GM12878 (cell line): ENCODE measurements at places on chromosomes 11 and 22.

DNA sequence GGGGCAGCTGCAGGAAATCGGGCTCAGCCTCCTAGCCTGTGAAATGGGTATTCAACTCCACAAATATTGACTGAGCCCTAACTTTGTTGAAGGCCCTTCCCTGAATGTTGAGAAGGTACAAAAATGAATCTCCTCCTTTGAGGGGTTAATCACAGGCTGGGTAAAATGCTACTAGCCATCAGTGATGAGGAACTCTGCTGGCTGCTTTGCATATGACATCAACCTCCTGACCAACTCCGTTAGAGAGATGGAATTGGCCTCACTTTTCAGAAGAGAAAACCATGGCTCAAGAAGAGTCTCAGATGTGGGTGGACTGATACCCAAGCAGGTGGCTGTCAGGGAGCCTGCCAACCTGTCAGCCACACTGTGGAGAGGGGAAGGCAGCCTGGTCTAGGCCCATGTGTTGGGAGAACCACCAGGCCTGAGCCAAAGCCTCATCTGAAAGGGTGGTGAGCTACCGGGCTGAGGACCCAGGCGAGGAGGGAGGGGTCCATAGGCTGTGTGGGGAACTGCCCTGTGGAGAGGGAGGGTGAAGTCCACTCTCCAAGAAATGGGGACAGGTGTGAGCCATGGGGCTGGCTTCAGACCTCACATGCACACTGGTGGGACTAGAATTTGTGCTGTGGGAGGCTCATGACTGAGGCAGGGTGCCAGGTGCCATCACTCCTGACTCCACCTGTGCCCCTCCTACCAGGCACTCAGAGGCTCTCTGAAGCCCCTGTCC is 11.8 kb downstream of the CDCA5 start:
- H3K36me3 ChIP-seq = no peaks in the 10 kb centered on the region
- H3K4me3 ChIP-seq = no peak overlapping the region
- peak overlapping the region; percentile 16; the same call in 1 of the 2 replicates for H3K27ac ChIP-seq
- DNase-seq = no peak
- H3K27me3 ChIP-seq = no peaks in the 10 kb centered on the region

DNA sequence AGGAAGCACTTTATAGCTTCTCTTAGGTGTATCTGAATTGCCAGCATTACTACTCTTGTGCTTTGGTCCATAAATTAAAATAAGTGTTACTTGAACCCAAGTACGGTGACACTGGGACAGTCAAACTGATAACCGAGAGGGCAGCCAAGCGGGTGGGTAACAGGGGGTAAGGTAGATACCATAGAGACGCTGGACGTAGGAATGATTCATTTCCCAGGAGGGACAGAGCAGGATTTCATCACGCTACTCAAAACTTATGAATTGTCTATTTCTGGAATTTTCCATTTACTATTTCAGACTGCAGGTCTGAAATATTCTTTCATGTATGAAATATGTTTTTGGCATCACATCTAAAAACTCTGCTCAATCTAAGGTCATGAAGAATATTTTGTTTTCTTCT is 14.8 kb upstream of the SPATA19 start:
- H3K4me1 ChIP-seq = no peaks in the 10 kb centered on the region
- H3K36me3 ChIP-seq = no peaks in the 10 kb centered on the region
- H3K27me3 ChIP-seq = no peaks in the 10 kb centered on the region
- no peak overlapping the region for H3K27ac ChIP-seq
- DNase-seq = no peak

DNA sequence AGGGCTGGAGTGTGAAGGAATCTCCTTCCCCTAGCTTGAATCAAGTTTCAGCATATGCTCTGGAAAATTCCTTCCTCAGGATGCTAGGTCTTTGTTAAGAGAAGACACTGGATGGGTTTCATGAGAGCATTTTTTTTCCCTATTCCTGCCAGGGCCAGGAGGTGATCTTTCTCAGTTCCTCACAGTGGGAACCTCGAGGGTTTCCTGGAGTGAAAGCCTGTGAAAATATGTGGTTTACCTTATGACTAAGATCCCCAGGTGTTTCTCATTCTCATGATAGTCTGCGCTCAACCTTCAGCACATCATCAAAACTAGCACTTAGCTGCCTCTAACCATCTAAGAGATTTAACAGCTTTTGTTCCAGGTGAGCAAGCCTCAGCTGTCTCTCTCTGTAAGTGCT is 985.3 kb upstream of the FAT3 start:
- no peak overlapping the region for H3K27ac ChIP-seq
- no peaks in the 10 kb centered on the region for H3K36me3 ChIP-seq
- no peak overlapping the region for H3K4me3 ChIP-seq
- no peaks in the 10 kb centered on the region for H3K4me1 ChIP-seq

- H3K4me3 ChIP-seq = no peak overlapping the region
- no peaks in the 10 kb centered on the region for H3K36me3 ChIP-seq
- H3K27ac ChIP-seq = no peak overlapping the region
- H3K4me1 ChIP-seq = no peaks in the 10 kb centered on the region
- no peak for DNase-seq
These were observed 38.0 kb downstream of the CDKN1C start for GRCh38 chr11:2847561-2847960.

DNA sequence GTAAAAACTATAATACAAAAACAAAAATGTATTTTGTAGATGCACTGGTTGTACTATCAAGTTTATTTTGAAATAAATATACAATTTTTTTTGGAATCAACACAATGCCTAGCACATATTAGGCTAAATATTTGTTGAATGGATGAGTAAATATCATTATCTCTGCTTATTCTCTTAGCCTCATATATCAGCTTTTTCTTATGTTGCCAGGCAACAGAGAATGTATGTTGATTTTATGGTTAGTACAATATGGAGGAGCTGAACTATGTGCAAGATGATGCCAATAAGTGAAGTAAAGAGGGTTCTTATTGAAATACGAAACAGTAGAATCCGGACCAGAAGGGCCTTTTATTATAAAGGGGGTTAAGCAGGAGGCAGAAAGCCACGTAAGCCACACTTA is 94.9 kb downstream of the FAR1 start:
- H3K36me3 ChIP-seq = no peaks in the 10 kb centered on the region
- DNase-seq = no peak
- H3K4me1 ChIP-seq = no peaks in the 10 kb centered on the region
- no peak overlapping the region for H3K4me3 ChIP-seq
- H3K27me3 ChIP-seq = no peaks in the 10 kb centered on the region

DNA sequence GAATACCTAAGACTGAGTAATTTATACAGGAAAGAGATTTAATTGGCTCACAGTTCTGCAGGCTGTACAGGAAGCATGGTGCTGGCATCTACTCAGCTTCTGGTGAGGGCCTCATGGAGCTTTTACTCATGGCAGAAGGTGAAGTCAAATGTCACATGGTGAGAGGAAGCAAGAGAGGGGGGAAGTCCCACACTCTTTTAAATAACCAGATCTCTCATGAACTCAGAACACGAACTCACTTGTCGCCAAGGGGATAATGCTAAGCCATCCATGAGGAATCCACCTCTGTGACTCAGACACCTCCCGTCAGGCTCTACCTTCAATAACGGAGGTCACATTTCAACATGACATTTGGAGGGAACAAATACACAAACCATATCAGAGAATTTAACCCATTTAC is 42.2 kb downstream of the BIRC2 start:
- peaks cover 9% of the 10 kb centered on the region for H3K36me3 ChIP-seq
- H3K4me3 ChIP-seq = no peak overlapping the region
- H3K27ac ChIP-seq = no peak overlapping the region
- no peak for DNase-seq

DNA sequence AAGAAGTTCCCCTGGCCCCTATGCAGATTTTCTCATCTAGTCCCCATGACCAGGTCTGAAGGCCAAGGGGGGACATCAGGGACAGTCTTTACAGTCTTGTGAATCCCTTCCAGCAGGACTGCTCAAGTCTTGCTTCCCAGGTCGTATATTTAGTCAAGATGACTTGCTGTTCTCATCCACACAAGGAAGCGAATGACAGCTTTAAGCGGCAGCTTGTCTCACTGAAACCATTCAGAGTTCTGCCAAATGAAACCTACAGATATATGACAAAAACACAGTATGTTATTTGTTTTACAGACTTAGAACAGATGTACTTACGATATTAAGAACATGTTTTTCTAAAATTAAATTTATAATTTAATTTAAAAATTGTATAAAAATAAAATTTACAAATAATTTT is 5.6 kb downstream of the VWA5A start:
- no peaks in the 10 kb centered on the region for H3K36me3 ChIP-seq
- no peak overlapping the region for H3K27ac ChIP-seq
- no peak for DNase-seq
- no peak overlapping the region for H3K4me3 ChIP-seq
- H3K4me1 ChIP-seq = no peaks in the 10 kb centered on the region
- no peaks in the 10 kb centered on the region for H3K27me3 ChIP-seq

- H3K4me1 ChIP-seq = no peaks in the 10 kb centered on the region
- no peak overlapping the region for H3K4me3 ChIP-seq
- H3K36me3 ChIP-seq = no peaks in the 10 kb centered on the region
- H3K27ac ChIP-seq = no peak overlapping the region
These were observed 9.8 kb upstream of the DDX10 start for GRCh38 chr11:108654994-108655631.

DNA sequence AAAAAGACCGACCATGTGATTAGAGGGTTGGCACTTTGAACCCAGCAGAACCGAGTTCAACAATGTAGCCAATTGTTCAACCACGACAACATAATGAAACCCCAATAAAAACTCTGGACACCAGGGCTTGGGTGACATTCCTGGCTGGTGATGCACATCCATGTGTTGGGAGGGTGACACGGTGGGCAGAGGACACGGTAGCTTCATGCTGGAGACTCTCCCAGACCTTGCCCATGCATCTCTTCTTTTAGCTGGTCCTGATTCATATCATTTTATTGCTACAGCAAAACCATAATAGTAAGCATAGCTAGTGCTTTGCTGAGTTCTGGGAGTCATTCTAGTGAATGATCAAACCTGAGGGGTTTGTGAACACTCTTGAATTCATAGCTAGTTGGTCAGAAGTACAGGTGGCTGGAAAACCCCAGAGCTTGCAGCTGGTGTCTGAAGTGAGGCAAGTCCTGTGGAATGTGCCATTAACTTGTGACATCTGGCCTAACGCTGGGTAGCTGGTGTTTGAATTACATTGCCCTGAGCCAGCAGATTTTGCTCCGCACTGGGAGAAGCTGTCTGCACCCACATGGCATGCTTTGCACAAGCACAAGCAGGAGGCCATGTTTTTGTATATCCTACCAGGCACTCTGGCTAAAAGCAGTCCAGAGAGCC is 14.0 kb downstream of the RPUSD4 start:
- no peaks in the 10 kb centered on the region for H3K4me1 ChIP-seq
- no peaks in the 10 kb centered on the region for H3K27me3 ChIP-seq
- no peak overlapping the region for H3K27ac ChIP-seq
- no peak for DNase-seq
- H3K4me3 ChIP-seq = no peak overlapping the region

DNA sequence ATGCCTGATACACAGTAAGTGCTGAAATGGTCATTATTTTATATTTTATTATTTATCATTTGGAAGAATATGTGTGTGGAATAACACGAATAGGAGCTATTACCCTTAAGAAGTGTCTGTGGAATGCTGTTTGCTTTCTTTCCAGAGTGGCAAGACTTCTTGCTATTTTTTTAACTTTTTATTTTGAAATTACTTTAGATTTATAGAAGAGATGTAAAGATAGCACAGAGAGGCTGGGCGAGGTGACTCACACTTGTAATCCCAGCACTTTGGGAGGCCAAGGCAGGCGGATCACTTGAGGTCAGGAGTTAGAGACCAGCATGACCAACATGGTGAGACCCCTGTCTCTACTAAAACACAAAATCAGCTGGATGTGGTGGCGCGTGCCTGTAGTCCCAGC is 58.9 kb upstream of the PAX6 start:
- H3K36me3 ChIP-seq = no peaks in the 10 kb centered on the region
- no peaks in the 10 kb centered on the region for H3K4me1 ChIP-seq
- DNase-seq = no peak
- H3K27ac ChIP-seq = no peak overlapping the region
- H3K27me3 ChIP-seq = no peaks in the 10 kb centered on the region; the same call in none of the 2 replicates
